ENCODE measurements at places on chromosomes 3 and 15.

DNA sequence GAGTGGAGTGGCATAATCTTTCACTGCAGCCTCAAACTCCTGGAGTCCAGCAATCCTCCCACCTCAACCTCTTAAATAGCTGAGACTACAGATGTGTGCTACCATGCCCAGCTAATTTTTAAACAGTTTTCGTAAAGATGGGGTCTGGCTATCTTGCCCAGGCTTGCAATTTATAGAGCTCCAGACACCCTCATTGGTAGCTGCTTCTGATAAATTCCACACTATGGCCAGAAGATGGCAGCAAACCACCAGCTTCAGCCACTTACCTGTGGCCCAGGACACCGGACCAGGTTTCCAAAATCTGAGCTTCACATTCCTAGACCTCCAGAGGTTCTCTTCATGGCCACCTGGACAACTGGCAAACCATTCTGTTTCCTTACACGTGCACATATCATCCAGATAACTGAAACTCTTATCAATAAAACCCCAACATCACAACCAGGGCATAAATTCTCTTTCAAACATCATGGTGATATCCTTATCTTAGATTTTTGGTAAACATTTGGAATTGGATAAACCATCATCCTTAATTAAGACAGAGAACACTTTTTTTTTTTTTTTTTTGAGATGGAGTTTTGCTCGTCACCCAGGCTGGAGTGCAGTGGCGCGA is 28.9 kb downstream of the FBXW12 start:
- DNase-seq: peak; percentile 45

DNA sequence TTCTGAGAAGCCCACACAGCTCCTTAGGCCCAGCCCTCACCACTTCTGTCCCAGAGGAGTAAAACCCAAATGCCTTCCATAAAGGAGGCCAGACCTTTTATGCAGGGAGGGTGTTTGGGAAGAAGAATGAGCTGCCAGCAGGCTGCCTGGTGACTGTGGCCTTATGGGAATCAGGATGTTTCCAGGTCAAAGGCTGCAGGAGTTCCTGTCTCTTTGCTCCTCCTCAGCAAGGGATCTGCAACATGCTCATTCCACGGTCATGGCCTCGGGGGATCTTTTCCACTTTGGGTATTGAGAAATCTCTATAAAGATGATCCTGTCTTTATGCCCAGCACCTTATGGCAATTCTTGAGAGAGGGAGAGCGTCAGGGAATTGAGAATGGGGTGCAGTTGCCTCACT is 25.2 kb upstream of the MAGEF1 start:
- DNase-seq: no peak

GRCh38 chr3:72079369-72079872 is 294.5 kb upstream of the PROK2 start:
- no peak for DNase-seq

DNA sequence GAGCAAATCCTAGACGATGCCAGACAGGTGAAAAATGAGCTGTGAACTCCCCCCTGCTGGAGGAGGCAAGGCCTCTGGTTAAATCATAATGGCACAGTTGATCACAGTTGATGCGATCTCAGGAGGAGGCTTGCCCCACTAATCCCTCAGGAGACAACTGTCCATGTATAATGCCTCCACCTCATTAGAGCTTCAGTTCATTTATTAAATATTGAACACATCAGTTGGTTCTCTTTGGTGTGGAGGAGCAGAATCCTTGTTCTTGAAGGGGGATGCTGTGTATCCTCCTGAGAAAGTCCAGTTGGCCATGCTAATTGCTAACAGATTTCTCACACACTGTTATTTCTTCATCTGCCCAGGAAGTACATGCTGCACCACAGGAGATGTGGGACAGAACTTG is 290.5 kb downstream of the IGSF11 start:
- no peak for DNase-seq

DNA sequence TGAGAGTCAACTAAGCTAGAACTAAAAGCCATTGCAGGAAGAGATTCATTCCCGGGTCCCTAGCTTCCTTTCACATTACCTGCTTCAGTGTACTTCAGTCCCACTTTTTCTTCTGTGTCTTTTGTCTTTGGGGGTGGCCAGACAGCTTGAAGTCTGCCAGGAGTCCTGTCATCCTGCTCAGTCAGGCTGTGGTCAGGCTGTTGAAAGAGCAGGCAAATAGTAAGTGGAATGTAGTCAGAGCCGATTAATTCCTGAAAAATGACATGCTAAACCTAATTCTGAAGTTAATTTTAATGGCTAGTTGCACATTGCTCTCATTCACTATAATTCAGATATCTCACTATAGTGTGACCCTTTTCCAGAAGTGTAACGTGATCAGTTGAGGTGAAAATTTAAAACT is 129.6 kb downstream of the FMN1 start:
- DNase-seq: no peak

DNA sequence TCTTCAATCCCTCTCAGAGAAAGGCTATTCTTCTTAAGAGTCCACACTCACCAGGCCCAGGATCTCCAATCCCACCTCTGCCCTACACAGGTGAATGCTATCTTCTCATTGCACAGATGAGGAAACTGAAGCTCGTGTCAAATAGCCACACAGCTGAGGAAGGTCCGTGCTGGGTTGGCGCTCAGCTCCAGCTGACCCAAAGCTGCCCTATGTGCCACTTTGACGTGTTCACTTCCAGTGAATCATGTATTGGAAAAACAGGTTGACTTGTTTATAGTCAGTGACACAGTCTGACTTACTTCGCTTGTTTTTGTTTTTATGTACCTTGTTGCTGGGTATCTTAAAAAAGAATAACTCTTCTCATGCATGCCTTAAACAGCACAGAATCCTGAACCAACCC is 32.4 kb upstream of the ALDH1A3 start:
- DNase-seq: no peak

DNA sequence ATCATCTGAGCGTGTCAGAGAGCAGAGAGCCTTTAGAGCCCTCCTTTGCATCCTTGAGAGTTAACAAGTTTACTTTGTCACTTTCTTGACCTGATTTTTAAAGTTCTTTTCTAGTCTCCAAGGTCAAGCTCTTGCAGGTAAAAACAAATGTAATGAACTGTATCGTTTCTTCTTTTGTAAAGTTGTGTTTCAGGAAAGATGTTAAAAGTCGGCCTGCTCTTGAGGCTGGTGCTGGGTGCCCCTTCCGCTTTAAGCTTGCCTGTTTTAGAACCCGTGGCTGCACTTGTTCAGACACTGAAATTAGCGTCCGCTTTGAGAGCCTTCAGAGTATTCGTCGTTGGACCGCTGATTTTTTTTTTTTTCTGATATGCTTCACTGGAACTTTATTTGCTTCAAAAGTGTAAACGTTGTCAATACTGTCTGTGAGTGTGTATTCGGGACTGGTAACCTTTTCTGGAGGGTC is 52.6 kb upstream of the ULK4 start:
- DNase-seq: no peak

GRCh38 chr3:197507081-197507480 is 48.7 kb downstream of the BDH1 start:
- DNase-seq: no peak

- DNase-seq: no peak
Observed at GRCh38 chr3:11389386-11390268, 117.4 kb downstream of the ATG7 start.

GRCh38 chr3:134030379-134031347 is 938 bp upstream of the SLCO2A1 start:
- DNase-seq: no peak

DNA sequence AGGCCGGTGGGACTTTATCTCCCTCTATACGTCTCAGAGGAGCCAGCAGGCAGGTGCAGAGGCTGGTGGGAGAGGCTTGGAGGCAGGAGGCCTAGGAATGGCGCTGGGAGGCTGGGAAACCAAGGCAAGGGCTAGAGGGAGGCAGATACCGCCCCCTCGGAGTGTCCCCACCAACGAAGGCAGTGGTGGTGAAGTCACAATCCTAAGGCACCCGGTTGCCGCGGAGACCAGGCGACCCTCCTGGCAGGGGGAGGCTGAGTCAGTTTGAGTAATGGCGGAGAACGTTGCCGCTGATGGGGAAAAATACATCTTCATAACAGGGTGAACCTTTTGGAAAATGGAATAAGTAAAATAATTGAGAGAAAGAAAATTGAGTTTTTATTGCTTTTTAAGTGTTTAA is 29.9 kb upstream of the CACNA2D2 start:
- DNase-seq: no peak

GRCh38 chr3:111336511-111336910 is 205.5 kb upstream of the CD96 start:
- DNase-seq: no peak

DNA sequence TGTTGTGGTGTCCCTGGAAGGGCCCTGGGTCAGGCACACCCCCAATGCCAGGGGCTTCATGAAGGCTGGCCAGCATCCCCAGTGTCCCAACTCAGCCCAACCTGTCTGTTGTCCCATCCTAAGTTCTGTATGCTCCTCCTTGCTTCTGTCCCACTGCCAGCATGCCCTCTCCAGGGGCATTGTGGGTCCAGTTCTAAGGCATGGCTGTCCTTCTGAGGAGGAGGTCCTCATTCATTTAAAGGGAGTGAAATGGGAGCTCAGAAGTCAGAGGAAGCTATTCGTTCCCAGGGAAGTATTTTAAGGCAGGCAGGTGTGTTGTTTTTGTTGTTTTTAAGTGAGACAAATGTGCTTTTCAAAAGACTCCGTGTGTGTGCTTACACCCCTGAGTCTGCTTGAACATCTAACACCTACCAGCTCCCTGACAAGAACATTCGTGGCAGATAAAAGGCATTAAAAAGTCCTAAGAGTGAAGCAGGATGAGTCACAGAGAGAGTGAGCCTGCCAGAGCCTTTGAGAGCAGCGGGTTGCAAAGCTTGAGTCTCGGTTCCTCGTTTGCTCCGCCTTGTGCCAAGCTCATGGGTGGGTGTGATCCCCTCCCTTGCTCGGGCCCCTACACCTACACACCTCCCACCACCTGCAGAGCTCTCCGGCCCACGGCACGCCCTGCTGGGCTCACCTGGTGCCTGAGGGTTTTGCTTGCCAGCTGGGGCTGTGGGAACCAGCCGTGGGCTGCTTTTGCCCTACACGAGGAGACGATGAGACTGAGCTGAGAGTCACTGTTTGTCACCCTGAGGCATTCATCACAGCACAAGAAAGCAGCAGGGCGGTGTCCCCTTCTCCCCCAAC is 183.4 kb upstream of the TOPAZ1 start:
- DNase-seq: no peak

- DNase-seq: no peak
Observed at GRCh38 chr3:27392950-27393679, 23.9 kb upstream of the NEK10 start.

GRCh38 chr3:171953301-171954022 is 85.9 kb upstream of the FNDC3B start:
- DNase-seq: no peak

- DNase-seq: no peak
Observed at GRCh38 chr3:192847941-192848340, 69.7 kb downstream of the MB21D2 start.

DNA sequence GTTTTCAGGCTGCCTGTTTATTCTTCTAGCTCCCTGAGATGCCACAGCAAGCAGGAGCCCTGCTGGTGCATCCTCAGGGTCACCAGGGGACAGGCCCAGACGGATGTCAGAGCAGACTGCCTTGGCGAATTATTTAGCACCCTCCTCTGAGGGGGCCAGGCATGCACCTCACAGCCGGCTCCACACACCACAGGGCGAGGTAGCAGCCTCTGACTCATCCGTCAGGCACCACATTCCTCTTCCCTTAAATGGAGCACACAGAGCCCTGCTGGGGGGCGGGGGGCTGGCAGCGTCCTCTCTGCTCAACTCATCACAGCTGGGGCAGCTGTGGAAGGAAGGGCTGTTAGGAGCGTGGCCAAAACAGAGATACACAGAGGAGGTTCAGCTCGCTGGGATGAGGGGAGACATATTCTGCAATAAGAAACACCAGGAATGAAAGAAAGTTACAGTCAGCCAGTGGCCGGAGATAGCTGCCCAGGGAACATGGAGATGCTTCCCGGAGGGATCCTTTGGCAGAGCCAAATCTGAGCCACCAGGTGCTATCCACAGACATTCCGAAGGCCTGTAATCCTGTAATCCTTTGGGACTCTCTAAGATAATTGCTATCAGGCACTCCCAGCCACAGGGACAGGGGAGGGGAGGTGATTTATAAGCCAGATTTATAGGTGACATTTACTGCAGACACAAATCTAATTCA is 13.9 kb upstream of the PRICKLE2 start:
- no peak for DNase-seq

GRCh38 chr3:87798567-87798947 is 260.2 kb downstream of the CGGBP1 start:
- no peak for DNase-seq

DNA sequence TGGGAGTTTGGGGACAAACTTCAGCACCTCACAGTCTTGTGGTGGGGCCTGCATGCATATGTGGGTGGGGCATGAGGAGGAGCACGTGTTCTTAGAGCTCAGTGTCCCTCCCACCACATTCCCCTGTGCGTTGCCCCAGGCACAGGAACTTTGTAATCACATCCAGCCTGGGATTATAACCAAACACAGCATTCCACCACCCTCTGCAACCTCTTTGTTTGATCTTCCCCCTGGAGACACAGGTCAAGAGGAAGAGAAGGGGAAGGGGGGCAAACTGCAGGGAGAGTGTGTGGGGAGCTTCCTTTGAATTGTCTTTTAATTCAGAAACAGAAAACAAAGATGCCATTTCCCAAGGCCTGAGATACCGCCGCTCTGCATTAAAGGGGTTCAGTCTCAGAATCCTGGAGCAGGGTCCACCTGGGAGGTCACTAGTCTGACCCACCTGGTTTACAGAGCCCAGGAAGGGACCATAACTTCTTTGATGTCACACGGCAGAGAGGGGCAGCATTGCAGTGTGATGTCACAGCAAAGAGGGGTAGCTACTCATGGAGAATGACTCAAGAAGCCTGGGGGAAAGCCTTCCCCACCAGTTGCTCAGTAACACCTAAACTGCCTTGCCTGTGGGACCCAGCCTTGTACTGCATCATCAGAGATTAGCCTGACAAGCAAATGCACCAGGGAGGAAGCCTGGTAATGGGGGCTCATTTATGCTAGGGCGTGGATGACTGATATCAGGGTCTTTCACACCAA is 106.3 kb upstream of the RNU6-1 start:
- DNase-seq: no peak

DNA sequence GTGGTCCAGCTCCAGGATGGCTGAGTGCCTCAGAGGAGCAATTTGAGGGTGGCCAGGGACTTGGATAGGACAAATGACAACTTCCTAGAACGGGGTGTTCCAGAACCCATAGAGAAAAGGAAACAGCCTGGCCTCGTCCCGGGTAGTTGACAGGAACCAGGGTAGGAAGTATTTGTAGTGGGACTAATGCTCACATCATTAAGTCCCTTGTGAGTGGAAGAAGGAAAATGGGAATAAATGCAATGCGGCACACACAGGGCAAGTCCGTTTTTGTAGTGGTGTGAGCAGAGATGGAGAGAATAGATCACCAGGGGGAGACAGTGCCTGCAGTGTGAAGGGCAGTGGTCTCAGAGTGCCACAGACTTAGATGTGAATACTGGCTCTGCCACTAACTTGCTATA is 19.6 kb downstream of the TIMP4 start:
- no peak for DNase-seq

GRCh38 chr15:58357529-58358476 is 74.0 kb upstream of the LIPC start:
- DNase-seq: no peak

DNA sequence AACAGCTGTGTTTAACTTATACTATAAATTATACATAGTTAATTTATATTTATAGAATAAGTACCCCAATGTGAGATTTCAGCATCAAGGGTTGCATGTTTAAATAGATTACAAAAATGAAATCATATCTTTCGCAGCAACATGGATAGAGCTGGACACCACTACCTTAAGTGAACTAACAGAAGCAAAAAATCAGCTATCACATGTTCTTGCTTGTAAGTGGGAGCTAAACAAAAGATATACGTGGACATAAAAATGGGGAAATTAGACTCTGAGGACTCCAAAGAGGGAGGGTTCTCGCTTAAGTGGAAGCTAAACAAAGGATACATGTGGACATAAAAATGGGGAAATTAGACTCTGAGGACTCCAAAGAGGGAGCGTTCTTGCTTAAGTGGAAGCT is 626.5 kb upstream of the DPPA4 start:
- no peak for DNase-seq

All from activated CD4-positive, CD25-positive, alpha-beta regulatory T cell treated with anti-CD3 and anti-CD28 coated beads, Interleukin-2, amount 50 U/mL, for 16 hours (primary cell).